ENCODE measurements at places on chromosomes 2 and 18.

DNA sequence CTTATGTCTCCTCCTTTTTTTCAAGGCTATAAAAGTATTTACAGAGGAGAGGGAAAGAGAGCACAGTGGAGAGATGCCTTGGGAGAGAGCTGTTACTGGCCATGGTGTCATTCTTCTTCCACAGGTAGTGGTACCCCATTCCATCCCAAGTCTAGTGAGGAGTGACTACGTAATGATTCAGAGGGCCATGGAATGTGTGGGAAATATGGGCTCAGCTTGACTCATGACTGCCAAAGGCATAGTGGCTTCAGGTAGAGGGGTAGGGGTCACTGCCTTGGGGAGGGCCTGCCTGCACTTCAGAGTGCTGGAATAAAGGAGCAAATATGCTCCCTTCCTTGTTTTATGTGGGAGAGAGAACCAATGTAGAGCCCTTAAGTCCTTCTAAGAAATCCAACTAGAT, 620.6 kb downstream of the IRS1 start:
- DNase-seq = no peak

GRCh38 chr2:196361606-196362326, 190.4 kb upstream of the STK17B start:
- no peak for DNase-seq

GRCh38 chr18:61883547-61883946, 9.3 kb downstream of the RNF152 start:
- DNase-seq = no peak

- DNase-seq = no peak
Measured at GRCh38 chr2:91839904-91840868, 3031.0 kb upstream of the TEKT4 start.

GRCh38 chr2:219171231-219171651, 1.4 kb upstream of the SLC23A3 start:
- peak; percentile 62 for DNase-seq

- DNase-seq = no peak
Measured at GRCh38 chr18:62999392-62999791, 284.1 kb downstream of the PHLPP1 start.

- DNase-seq = peak; percentile 83
Measured at GRCh38 chr18:23515911-23516546, 12.7 kb downstream of the RMC1 start.

GRCh38 chr2:188524519-188525113, 232.9 kb downstream of the GULP1 start:
- peak; percentile 10 for DNase-seq

GRCh38 chr2:26652361-26653041, 11.3 kb upstream of the CIB4 start:
- DNase-seq = no peak

DNA sequence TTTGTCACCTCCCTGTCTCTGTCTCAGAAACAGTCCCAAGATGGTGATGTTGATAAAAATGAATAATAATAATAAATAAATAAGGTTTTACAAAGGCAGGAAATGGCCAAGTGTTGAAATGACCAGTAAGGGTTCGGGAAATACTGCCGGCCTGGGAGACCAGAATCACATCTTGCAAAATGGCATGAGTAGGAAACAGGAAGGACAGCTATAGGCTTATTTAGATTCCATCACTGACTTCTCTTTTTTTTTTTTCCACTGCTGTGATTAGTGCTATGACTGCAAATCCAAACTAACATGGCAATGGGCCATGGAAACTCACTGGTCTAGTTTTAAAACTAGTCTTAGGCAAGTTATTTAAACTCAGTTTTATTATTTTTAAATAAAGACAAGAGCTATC, 60.6 kb downstream of the SCN1A start:
- no peak for DNase-seq

GRCh38 chr2:102034683-102035548, 43.2 kb downstream of the IL1R2 start:
- DNase-seq = no peak

DNA sequence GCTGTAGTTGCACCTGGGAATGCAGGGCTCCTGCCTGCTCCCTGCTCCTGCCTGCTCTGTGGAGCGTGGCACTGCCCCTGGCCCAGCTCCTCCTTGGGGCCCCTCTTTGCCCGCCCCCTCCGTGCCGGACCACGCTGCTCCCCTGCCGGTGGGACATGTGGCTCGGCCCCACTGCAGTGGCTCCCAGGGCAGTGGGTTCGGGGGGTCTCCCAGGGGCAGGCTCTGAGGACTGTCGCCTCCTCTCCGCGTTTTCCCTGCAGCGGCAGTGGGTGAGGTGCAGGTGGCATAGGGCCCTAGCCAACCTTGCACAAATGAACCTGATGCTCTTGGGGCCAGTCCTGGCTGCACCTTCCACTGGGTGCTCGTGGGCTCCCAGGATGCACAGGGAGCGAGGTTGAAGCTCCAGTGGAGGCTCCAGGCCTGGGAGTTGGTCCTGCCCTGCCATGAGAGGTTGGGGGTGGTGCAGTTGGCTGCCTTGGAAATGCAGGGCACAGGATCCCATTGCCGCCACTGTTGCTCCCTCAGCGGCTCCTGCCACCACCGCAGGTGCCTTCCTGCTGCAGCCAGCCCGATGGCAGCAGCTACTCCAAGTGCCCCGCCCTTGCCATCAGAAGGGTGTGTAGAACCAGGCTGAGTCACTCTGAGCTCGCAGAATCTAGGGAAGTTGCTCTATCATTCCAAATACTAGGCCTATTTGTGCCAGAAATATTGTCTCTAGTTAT, 313.1 kb upstream of the SYT4 start:
- no peak for DNase-seq

DNA sequence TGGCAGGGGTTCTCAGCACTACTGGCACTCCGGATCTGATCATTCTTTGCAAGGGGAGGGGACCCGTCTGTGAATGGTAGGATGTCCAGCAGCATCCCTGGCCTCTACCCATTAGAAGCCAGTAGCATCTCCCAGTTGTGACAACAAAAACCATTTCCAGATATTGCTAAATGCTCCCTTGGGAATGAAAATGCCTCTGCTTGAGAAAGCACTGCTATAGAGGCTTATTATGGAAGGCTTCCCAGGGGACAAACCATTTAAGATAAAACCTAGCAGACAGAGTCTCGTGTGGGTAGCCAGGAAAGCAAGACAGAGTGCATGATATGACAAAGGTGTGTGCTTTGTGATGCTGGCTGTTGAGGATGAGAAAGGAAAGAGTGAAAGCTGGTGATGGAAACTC, 273.7 kb downstream of the TMX3 start:
- DNase-seq = no peak

Measured in CD4-positive, alpha-beta T cell treated with Interleukin-4 for 4 hours (primary cell).